ENCODE measurements at places on chromosomes 2 and 18. TPM values are rescaled to one million over a fixed set of nuclear protein-coding genes. Genes with fewer than 3 reads are reported as not detected.

- DNase-seq: no peak
Observed at GRCh38 chr2:58133395-58133794, 86.8 kb downstream of the VRK2 start.

DNA sequence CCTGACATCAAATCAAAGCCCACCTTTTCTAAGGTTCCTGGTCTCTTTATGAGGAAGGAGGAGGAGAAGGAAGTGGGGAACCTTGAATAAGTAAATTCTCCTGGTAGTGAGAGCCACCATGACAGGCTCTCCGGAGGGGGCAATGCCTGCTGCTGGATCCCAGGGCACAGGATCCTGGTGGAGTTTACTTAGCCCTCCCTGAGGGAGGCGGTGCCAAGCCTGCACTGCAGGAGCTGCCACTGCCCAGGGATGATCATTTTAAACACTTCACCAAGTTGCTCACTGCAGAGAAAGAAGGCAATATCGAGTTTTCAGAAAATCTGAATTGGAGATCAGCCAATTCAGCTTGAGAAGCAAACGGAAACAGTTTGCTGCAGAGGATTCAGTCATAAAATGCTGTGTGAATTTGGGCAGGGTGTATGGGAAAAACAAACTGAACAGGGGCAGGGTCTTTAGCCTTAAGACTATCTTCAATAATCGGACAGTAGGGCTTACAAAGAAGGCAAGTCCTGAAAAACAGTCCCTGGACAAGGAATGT, 200.7 kb downstream of the RAD51AP2 start:
- DNase-seq: no peak

DNA sequence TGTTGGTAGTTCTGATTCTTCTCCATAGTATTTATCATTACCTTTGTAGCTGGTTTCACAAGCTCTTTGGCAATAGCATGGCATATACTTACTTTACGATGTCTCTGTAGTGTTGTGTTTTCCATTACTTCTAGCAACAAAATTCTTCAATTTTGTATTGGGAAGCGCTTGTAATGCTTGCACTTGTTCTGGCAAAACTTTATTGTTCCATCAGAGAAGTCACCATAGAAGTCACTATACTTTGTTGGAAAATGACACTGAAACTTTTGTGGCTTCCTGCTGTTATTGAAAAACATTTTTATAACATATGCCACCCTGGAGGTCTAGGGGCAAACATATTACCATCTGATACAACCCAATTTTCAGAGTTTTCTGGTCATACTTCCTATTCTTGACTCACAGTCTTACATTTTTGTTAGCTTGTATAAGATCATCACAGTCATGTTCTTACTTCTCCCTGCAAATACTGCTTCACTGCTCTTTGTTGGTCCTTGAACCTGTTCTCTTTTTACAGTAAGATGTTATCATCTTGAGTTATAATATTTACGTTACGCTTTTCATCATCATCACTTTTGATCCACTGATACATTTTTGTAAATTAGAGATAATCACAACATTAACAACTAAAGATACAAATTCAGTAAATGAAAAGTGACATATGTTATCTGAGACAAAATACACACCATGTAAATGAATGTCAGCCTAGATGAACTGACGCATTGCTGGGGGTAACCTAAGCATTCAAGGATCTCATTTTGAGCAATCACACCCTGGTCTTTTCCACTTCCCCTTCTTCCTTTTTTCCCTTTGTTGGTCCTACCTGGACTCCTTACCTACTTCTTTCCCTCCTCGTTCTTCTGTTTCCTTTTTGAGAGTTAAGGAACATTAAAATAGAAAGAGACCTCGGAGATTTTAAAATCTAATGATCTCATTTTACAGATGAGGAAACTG, 33.3 kb upstream of the CXCR4 start:
- DNase-seq: no peak

- no peak for DNase-seq
Observed at GRCh38 chr2:46098621-46099062, 198.6 kb upstream of the EPAS1 start.

The CCDC148 gene
- not detected for total RNA-seq
